Karpas-422 (cell line): ENCODE measurements at places on chromosomes 12 and 14.

DNA sequence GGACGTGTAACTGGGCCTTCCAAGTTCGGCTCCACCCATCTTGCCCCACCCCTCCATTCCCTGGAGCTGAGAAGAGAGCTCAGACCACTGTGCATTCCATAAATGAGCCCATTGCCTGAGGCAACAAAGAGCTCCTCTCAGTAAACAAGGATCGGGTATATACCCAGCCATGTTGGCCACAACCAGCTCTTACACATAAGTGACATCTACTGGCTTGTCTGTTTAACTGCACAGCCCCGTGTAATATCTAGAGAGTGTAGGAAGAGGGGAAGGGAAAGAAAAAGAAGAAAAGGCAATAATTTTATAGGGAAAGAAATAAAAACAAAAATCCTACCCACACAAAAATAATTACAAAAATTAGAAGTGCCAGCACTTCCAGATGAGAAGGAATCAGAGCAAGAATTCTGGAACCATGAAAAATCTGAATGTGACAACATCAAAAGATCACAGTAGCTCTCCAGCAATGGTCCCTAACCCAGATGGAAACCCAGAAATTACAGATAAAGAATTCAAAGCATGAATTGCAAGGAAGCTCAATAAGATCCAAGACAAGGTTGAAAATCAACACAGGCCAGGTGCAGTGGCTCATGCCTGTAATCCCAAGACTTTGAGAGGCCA is 308.1 kb downstream of the RPAP3 start:
- peak; percentile 80 for DNase-seq

- no peak for DNase-seq
Observed at GRCh38 chr14:62373944-62374343, 611.7 kb downstream of the SNAPC1 start.

DNA sequence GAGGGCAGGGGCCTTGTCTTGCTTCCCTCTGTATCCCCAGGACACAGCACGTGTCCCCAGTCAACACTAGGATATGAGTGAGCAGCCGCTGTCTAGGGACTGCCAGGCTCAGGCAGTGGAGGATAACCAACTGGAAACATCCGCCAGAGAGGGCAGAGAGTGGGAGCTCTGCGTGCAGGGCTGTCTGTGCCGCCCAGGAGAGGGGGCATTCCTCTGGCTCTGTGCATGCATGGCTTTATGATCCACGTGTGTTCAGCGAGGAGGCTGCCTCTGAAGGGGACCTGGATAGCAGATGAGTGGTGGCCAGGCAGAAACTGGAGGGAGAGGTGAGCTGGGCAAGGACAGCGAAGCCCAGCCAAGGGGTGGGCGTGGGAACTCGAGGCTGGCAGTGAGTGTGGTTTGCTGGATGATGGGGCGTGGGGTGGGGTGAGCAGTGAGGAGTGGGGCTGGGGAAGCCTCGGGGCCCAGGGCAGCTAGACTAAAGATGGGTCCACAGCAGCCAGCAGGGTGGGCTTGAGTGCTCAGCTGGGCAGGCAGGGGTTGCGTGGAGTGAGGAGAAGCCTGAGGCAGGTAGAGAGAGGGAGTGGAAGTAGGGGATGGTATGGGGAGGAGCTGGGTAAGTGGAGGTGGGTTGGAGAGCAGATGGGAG is 72.9 kb downstream of the PRIMA1 start:
- DNase-seq: no peak

DNA sequence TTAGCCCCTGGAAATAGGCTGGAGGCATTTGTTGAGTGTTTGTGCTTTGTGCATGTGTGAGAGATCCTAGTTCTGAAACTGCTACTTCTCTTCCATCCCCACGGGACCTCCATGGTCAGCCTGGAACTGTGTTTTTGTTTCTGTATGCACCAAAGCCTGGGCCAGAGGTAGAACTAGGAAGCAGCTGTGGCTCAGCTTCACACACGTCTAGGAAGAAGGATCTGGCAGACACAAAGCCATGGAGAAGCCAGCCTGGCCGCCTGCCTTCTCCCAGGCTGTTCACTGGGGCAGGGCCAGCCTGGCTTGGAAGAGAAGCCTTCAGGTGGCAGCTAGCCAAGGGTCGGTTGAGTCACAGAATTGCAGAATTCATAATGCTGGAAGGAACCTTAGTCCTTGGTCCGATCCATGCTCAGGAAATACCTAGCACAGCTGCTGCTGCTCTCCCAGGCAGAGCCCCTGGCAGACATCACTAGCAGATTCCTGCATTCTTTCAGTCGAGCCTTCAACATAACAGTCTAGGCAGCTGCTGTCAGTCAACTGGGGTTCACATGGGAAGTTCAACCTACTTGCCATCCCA is 27.0 kb downstream of the RIN3 start:
- no peak for DNase-seq

DNA sequence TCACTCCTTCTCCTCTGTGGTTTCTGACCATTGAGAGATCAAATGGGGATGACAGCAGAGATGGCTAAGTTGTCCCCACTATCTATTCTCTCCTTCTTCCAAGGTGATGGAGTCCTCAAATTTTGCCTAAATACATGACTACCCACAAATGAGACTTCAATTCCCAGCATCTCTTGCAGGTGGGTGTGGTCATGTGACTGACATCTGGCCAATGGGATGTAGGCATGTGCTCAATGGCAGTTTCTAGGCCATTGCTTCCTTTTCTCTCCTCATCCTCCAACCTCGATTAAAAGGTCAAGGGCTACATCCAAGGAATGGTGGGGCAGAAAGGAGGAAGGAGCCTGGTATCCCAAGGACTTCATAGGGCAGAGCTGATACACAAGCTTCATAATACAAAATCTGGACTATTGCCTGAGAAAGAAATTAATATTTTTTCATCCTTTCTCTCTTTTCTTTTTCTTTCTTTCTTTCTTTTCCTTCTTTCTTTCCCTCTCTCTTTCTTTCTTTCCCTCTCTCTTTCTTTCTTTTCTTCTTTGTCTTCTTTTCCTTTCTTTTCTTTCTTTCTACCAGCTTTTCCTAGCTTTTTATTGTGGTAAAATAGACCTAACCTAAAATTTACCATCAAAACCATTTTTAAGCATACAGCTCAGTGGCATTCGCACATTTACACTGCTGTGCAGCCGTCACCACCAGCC is 100.9 kb upstream of the PRB2 start:
- DNase-seq: peak; percentile 44

DNA sequence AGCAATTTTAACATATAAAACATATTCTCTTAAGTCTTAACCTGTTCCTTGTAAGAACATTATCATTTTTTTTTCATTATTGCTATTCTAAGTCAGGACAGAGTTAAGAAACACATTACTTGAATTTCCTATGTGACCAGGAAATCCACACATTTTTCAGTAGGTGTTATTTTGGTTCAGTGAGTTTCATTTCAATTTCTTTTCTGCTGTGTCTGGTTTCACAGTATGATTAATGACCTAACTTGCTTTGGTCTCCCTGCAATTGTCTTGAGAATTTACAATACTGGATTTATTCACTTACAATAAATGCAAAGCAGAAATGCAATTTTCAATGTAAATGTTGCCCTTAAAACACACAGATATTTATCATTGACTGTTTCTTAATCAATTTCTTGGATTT is 396.9 kb upstream of the TMTC1 start:
- no peak for DNase-seq

DNA sequence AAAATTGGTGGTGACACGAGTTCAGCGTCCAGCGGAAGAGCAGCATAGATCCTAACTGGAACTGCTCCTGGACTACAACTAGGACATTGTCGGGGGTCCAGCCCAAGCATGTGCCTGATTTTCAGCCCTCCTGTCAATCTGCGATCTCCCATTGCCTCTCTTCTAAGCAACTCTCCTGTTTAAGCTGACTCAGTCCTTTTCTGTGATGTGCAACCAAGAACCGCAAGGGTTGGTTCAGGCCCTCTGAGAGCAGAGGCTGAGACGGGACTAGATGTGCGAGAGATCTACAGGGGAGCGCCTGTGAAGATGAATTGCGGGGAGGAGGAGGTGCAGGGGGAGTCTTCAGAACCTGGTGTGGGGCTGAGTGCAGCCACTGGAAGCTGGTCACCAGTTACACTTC is 3.7 kb upstream of the PAPLN start:
- DNase-seq: no peak

- no peak for DNase-seq
Observed at GRCh38 chr14:38039496-38039895, 168.2 kb upstream of the SSTR1 start.

- no peak for DNase-seq
Observed at GRCh38 chr12:100329800-100330199, 27.1 kb upstream of the SLC17A8 start.

- no peak for DNase-seq
Observed at GRCh38 chr14:105131241-105131640, 37.3 kb downstream of the JAG2 start.

GRCh38 chr12:48128800-48129199 is 9.6 kb downstream of the PFKM start:
- no peak for DNase-seq

GRCh38 chr14:50599700-50600444 is 39.9 kb downstream of the ATL1 start:
- DNase-seq: peak; percentile 67

DNA sequence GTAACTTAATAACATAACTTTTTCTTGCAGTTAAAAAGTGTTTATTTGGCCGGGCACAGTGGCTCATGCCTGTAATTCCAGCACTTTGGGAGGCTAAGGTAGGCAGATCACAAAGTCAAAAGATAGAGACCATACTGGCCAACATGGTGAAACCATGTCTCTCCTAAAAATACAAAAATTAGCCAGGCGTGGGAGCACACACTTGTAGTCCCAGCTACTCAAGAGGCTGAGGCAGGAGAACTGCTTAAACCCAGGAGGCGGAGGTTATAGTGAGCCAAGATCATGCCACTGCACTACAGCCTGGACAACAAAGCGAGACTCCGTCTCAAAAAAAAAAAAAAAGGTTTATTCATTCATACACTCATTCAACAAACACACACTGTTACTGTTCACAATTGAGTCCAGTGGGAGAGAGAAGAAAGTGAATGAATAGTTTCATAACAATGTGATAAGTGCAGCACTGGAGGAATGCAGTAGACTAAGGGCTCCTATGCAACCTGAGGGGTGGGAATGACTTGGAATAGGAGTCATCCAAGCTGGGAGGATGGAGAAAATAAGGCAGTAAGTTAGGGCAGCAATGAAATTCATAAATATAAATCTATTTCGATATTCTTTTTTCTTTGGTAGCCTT is 19.8 kb downstream of the DAD1 start:
- DNase-seq: no peak

DNA sequence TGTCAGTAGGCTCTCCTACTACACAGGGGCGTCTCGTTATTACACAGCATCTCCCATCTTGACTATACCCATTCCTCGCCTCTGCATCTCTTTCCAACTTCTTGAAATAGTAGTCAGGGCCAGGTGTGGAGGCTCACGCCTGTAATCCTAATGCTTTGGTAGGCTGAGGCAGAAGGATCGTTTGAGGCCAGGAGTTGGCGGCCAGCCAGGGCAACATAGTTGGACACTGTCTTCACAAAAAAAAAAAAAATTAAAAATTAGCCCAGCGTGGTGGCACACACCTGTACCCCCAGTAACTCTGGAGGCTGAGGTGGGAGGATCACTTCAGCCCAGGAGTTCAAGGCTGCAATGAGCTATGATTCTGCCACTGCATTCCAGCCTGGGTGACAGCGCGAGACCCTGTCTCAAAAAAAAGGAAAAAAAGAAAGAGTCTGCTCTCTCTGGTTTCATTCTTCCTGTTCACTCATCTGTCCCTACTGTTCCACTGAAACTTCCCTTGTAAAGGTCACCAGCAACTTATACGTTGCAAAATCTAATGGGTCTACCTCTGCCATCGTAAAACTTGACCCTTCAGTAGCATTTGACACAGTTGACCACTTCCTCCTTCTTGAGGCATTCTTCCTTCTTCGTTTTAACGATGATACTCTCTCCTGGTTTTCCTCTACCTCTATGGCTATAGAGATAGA is 41.0 kb upstream of the PTGR2 start:
- DNase-seq: no peak

DNA sequence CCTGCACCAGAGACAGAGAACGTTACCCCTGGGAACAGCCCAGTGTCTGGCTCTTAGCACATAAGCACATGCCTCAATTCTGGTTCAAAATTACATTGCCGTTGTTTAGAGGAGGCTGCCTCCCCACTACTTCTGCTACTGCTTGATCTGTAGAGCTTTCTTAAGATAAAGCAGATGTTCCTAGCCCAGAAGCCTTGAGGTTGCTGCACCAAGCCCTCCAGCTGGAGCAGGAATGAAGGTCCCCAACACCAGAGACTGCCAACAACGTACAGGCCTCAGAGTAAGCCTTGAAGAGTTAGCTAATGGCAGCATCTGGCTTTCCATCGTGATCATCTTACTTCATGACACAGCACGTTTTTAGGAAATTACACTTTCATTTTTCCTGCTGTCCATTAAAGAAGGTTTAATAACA is 34.7 kb upstream of the AMIGO2 start:
- no peak for DNase-seq

DNA sequence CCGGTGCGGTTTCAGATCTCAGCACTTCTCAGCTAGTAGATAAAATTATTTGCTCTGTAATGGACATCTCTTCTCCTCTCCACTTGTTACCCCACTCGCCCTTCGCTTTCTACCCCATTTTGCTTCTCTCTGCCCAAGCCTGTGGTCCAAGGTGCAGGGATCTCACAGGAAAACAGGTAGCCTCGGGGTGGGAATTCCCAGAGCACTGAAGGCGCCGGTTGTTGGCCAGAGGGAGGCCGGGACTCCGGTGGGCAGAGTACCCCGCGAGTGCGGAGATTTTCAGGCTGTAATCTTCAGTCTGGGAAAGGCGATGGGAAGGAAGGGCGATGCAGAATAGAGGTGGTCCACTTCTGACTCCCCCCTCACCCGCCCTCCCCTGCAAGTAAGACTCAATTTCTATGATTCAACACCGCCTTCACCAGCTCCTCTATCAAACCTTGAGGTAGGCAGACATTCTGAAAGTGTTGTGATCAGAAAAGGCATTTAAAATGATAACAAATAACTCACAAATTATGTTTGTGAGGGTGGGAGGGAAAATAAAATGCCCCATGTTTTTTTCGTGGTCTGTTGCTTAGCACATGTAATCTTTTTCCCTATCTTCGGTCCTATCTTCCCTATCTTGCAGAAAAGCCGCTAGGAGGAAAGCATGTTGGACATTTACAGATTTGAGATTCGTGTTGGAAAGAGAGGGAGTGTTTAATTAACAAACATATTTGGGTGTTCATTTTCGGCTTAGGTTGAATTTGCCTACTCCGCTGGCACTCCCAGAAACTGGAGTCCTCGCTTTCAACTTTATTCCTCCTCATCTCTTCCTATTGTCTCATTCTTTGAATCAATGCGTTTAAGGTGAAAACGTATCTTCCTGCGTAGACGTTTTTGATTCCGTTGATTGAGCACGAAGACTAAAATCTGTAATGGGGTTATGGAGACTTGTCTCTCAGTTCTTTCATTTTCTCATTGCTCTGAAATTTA is 8.5 kb downstream of the FOXG1 start:
- no peak for DNase-seq
